T1000 (cell line): ENCODE measurements at places on chromosomes 11 and 22.

- DNase-seq: no peak
Observed at GRCh38 chr11:76735841-76736240, 47.3 kb upstream of the TSKU start.

DNA sequence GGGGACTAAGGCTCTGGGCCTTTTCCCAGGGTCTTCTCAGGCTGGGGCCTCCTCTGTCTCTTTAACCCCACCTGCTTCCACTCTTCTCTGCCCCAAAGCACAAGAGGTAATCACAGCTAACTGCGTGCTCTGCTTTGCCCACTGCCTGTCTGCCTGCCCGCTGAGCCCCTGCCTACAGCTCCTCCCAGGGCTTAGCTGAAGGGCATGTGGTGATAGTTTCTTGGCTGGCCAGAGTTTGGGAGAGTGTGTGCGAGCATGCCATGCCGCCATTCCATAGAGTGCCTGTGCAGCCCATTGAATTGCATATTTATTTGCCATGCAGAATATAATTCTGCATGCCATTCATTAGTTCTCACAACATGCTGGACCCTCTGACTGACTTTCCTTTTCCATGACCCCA, 32.5 kb downstream of the PHLDB1 start:
- DNase-seq: no peak

GRCh38 chr11:70745941-70746340, 347.6 kb downstream of the CTTN start:
- no peak for DNase-seq

DNA sequence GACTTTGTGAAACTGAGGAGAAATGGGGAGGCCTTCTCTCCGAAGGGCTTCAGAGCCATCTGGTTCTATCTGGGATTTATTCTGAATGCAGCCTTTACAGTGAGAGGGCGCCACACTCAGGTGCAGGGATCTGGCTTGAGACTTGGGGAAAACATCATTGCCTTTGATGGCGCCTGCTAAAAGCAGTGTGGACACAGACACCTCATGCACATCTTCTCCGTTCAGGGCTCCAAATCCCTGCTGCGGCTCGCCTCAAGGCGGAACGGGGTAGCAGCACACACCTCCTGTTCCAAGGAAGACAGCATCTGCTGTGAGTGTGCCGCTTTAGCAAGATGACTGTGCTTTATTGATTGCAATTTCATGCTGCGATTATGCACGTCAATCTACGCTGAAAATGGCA, 37.1 kb upstream of the OLFML1 start:
- DNase-seq: no peak

GRCh38 chr11:17544181-17544622, at the start of gene USH1C:
TSS of gene USH1C (minus strand) at chr11:17544416. CDS start at chr11:17544307, 109 bp downstream.
- no peak for DNase-seq
